ENCODE measurements at places on chromosomes 3 and 15.

- DNase-seq: no peak
Observed at GRCh38 chr3:82973791-82974190, 1212.3 kb upstream of the GBE1 start.

DNA sequence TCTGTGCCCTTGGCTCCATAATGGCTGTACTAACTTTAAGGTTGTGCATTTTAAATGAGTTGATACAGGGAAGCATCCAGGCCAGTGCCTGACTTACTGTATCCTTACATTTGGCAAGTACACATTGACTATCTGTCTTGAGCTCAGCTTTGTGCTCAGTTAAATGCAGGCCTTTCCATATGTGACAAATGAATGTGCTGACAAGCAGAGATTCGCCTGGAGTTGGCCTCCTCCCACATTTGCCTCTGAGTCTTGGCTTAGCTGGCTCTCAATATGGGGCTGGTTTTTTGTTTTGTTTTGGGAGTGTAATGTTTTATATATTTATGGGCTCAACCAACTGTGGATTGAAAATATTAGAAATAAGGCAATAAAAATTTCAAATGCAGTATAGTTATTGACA is 29.7 kb downstream of the TRIM71 start:
- DNase-seq: no peak

- no peak for DNase-seq
Observed at GRCh38 chr3:7015683-7016440, 154.9 kb downstream of the GRM7 start.

GRCh38 chr15:75446151-75446550 is 5.3 kb downstream of the SIN3A start:
- DNase-seq: no peak

DNA sequence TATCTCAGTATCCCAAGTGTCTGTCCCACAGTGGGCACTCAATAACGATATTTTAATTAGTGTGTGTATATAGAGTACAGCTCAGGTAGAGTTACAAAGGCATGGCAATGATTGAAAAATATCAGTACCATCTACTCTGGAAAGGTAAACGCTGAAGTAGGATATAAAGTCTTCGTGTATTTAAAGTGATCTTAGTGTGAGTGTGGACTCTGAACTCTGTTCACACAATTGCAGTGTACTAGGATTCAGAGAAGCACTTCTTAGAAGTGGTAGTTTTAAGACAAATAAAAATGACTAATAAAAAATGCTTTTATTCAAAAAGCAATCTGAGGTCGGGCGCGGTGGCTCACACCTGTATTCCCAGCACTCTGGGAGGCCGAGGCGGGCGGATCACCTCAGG is 62.9 kb upstream of the RAP2B start:
- DNase-seq: no peak

DNA sequence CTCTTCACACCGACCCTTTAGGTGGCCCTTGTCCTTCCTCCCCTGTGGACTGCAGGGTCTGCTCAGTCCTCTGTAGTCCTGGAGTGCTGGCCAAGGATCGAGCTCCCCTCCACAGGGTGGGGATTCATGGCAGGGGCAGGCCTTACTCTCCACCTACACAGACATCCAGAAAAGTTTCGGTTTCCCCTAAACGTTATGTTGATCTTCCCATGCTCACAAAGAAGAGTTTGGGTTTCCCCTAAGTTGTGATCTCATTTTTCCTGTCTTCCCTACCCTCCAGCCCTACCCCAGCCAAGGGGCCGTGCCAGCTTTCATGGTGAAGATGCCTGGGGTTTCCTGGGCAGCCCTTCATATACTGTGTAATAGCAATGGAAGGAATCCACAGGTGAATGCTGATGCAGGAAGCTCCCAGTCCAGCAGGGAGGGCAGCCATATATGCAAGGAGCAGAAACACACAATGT is 10.3 kb downstream of the STOML1 start:
- no peak for DNase-seq

GRCh38 chr3:175020101-175020500 is 161.0 kb downstream of the NAALADL2 start:
- DNase-seq: no peak

GRCh38 chr3:59286791-59287531 is 237.1 kb upstream of the CFAP20DC start:
- no peak for DNase-seq

DNA sequence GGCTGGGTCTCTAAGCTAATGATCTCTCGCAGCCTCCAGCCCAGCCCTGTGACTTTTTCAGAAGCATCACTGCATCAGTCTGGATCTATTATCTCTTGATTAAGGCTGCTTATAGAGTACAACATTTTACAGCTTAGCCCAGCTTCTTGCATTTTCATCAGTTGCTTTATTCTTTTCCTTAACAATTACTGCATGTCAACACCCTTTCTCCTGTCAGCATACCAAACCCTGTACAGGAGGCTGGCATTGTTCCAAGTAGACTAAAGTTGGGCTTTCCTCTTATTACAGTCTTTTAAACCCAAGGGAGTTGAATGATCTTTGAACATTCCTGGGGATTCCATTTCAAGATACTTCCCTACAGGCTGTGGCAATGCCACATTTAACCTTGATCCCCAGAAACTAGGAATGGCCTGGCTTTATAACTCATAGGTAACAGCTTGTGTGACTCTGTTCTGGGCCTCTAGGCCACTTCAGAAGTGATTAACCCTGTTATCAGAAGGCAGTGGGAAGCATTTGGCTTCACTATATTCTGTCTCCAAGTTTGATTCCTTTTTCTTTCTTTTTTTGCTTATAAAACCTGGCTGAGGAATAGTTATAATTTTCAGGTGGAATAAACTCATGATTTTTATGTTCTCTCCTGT is 182.9 kb downstream of the KCNMB2 start:
- no peak for DNase-seq

DNA sequence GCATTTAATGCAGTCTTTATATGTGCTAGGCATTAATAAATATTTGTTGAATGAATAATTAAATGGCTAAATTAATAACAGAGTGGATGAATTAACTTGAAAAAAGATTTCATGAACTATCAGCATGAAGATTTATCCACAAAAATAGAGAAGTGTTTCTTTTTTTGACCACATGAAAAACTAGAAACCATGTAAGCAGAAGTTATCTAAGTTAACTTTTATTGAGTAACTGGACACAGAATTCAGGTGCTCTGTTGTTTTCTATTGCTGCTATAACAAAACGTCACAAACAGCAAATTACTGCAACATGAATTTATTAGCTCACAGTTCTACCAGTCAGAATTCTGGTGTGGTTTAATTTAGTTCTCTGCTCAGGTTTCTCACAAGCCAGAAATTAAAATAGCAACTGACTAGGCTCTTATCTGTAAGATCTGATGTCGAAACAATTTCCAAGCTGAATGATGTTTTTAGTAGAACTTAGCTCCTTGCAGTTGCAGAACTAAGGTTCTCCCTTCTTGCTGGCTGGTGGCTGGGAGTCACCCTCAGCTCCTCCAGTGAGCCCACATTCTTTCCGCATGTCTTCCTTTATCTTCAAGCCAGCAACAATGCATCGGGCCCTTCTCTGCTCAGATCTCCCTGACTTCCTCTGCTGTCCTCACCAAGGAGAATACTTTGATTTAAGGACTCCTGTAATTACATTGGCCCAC is 810.2 kb upstream of the ALCAM start:
- DNase-seq: no peak
